ENCODE measurements at places on chromosomes 3 and 15. TPM values are rescaled to one million over a fixed set of nuclear protein-coding genes. Genes with fewer than 3 reads are reported as not detected.

Gene C3orf18
- 21.9 TPM for total RNA-seq

Gene ENTPD3
- total RNA-seq: 1.7 TPM

Gene ANKRD63
- not detected for total RNA-seq

Gene SPTSSB
- total RNA-seq: not detected

Gene RBP2
- not detected for total RNA-seq

Gene C3orf20
- not detected for total RNA-seq

Gene FETUB
- not detected for total RNA-seq

Gene BRK1
- total RNA-seq: 145 TPM

Gene GOLGA6B
- not detected for total RNA-seq

Gene SLC9C1
- 0.17 TPM for total RNA-seq

- DNase-seq: no peak
- peak overlapping the region; percentile 61 for H3K4me3 ChIP-seq
- H3K4me1 ChIP-seq: peaks cover 16% of the 10 kb centered on the region
- H3K27me3 ChIP-seq: no peaks in the 10 kb centered on the region
- no peaks in the 10 kb centered on the region for H3K36me3 ChIP-seq
Observed at GRCh38 chr15:64045774-64046420, 388 bp downstream of the DAPK2 start.

DNA sequence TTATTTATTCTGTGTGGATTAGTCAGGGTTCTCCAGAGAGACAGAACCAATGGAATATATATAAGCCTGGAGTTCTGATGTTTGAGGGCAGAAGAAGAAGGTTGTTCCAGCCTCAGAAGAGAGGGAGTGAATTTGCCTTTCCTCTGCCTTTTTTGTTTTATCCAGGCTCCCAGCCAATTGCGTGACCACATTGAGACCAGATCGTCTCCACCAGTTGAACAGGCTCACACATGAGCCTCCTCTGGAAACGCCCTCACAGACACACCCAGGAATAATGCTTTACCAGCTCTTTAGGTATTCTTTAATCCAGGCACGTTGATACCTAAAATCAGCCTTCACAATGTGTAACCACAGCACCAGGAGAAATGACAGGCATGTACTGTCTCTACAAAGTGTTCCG lies 923.1 kb downstream of the TBL1XR1 start:
- no peak overlapping the region for H3K27ac ChIP-seq
- H3K27me3 ChIP-seq: no peaks in the 10 kb centered on the region
- H3K4me1 ChIP-seq: no peaks in the 10 kb centered on the region
- DNase-seq: no peak
- no peaks in the 10 kb centered on the region for H3K36me3 ChIP-seq

DNA sequence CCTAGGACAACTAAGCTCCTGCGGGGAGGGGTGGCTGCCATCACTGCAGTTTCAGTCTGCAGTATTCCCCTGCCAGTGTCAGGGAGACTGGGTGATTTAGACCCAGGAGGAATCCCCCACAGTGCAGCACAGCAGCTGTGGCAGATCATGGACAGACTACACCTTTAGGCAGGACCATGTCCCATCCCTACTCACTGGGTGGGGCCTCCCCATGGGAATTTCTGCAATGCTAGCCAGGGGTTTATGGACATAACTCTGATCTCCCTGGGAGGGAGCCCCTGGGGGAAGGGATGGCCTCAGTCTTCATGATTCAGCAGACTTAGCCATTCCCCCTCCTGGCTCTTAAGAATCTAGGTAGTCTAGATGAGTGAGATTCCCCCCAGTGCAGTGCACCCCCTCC lies 130.1 kb upstream of the STAC start:
- H3K4me1 ChIP-seq: no peaks in the 10 kb centered on the region
- no peaks in the 10 kb centered on the region for H3K27me3 ChIP-seq
- H3K27ac ChIP-seq: no peak overlapping the region

GRCh38 chr15:92079047-92079446 lies 225.5 kb downstream of the SLCO3A1 start:
- no peaks in the 10 kb centered on the region for H3K27me3 ChIP-seq
- DNase-seq: no peak
- H3K36me3 ChIP-seq: no peaks in the 10 kb centered on the region
- H3K27ac ChIP-seq: no peak overlapping the region
- H3K4me1 ChIP-seq: peaks cover 22% of the 10 kb centered on the region

DNA sequence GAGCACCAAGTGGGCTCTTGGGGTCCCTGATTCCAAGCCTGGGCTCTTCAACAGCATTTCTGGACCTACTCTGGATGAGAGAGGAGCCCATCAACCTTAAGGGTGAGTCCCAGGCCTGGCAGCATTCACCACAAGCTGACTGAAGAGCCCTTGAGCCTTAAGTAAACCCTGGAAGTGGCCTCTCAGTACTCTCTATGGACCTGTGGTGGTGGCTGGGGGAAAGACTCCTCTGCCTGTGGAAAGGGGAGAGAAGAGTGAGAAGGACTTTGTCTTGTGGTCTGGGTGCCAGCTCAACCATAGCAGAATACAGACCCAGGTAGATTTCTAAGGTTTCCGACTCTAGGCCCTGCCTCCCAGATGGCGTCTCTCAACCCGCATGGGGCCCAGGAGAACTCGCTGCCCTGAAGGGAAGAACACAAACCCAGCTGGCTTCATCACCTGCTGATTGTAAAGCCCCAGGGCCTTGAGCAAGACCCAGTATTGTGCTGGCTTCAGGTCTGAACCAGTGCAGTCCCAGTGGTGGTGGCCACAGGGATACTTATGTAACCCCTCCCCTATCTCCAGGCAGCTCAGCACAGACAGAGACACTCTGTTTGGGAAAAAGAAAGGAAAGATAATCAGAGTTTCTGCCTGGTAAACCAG lies 71.4 kb downstream of the TFDP2 start:
- H3K36me3 ChIP-seq: no peaks in the 10 kb centered on the region
- H3K4me1 ChIP-seq: no peaks in the 10 kb centered on the region
- no peak for DNase-seq
- H3K27me3 ChIP-seq: no peaks in the 10 kb centered on the region
